ENCODE measurements at places on chromosomes 1 and 21.

GRCh38 chr1:80417671-80418070 lies 1383.1 kb upstream of the ADGRL2 start:
- no peak for DNase-seq

DNA sequence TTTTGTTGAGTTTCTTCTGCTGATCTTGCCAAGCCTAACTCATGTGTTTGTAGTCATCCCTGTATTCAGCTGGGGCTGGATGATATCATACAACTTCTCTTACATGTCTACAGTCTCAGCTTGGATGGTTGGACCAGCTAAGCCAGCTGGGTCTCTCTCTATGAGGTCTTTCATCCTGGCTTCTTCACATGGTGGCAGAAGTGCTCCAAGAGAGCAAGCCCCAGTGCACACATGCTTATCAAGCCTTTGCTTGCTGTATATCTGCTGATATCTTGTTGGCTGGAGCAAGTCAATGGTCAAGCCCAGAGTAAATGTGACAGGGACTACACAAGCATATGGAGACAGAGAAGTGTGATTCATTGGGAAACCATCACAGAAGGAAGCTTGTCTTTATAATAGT lies 29.2 kb upstream of the SLC44A5 start:
- no peak for DNase-seq

- DNase-seq = no peak
Observed at GRCh38 chr1:167548059-167548932, 5.3 kb downstream of the CREG1 start.

DNA sequence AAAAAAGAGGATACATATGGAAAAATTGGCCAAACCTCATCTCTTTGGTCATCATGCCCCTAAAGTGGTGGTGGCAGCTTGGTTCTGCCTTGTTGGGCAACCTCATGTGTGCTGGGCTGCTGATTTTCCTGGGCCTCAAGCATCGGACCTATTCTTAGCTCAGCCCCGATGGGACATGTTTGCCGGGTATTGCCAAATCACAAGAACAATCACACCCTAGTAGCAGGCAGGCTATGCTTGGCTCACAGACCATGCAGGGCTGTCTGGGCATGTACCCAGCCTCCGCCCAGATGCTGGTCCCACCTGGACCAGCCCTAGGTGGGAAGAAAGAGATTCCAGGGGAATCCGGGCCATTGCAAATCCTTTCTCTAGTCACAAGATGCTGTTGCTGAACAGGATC lies 189.4 kb upstream of the FGGY start:
- DNase-seq = no peak

DNA sequence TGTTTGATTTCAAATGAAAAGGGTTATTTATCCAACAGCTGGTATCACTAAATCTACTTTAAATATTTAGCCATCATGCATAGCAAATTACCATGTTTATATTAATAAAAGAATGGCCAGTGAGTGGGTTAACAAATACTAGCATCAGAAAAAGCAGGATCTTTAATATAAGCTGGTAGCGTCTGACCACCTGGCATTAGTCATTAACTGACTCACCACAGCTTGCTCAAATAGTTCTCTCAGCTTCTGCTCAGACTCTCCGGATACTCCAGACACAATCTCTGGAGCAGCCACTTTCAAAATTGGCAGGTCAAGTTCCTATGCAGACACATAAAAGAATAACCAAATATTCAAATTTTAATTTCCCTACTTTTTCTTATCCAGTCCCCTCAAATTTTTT lies 29.6 kb downstream of the NVL start:
- DNase-seq = no peak

- peak; percentile 51 for DNase-seq
Observed at GRCh38 chr1:119779869-119780356, 11.2 kb upstream of the HMGCS2 start.

- no peak for DNase-seq
Observed at GRCh38 chr1:238779716-238780115, 606.7 kb upstream of the CHRM3 start.

DNA sequence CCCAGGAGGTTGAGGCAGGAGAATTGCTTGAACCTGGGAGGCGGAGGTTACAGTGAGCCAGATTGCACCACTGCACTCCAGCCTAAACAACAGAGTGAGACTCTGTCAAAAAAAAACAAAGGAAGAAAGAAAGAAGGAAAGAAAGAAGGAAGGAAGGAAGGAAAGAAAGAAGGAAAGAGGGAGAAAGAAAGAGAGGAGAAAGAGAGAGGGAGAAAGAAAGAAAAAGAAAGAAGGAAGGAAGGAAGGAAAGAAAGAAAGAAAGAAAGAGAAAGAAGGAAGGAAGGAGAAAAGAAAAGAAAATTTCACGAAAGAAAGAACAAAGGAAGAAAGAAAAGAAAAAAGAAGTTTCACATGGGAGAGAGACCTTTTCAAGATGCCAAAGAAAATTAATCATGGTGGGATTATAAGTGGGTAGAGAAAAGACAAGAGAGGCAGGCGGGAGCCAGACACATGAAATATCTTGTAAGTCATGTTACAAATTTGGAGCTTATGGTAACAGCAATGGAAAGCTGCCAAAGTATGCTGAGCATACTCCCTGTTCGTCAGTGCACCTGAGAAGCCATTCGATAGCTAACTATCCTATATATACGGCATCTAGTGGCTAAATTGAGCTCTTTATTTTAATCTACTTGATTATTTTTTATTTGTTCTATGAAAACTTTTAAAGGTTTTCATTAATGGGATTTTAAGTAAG lies 41.3 kb upstream of the TNFSF4 start:
- DNase-seq = no peak

DNA sequence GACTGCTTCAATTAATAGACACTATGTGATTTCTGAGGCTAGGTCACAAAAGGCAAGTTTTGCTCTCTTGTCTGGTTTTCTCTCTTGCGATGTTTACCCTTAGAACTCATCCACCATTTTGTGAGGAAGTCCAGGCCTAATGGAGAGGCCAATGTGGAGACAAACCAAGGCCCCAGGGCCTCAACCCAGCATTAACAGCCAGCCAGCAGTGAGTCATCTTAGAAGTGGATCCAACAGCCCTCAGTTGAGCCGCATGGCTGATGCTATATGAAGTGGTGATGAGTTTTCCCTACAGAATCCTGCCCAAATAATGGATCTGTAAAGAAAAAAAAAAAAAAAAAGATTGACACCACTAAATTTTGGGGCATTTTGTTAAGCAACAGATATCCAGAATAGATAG lies 95.1 kb downstream of the DNTTIP2 start:
- no peak for DNase-seq

GRCh38 chr1:6234502-6235295 lies 1.1 kb downstream of the ICMT start:
- no peak for DNase-seq

DNA sequence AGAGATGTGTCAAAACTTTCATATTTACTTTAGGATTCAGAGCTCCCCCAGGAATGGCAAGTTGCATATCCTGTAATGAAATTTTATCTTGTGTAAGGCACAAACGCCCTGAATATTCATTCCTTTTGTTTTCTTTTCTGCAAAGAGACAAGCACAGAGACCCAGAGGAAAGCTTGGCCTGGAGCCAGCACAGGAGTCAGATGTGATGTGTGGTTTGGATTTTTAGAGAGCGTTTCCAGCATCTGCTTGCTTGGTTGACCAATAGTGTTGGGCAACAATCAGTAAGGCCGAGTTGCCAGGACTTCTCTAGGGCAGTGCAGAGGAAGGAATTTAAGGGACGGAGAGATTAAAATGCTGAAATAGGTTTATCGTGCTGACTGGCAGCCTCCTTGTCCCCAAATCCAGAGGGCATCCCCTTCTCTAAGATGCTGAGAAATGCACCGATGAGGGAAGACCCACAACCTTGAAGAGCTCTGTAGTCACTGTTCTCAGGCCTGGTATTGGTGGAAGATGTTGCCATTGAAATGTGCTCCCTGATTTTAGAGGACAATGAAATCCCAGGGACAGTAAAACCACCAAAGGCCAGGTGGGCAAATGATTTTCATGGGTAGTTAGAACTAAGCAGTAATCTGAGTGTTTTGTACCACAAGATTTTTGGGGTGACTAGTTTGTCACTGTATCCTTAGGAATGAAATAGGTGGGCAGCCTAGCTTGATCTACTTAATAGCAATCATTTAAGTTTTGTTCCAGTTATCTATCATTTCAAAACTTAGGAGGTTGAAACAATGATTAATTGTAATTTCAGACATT lies 37.9 kb upstream of the RHOU start:
- peak; percentile 55 for DNase-seq

DNA sequence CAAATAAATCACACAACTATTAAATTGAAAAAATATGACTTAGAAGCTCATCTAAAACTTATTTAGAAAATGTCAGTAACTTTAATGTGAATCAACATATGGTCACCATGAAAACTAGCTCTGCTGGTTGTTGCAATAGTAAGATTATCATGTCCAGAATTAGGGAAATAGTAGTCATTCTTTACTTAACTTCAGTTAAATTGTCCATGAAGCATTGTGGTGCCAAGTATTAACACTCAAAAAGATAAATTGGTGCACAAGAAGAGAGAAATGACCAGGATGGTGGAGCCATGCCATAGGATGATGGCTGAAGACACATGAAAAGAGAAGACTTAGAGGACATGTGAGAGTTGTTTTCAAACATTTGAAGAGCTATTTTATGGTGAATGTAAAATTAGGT lies 130.2 kb upstream of the PTGFR start:
- no peak for DNase-seq

GRCh38 chr1:17309426-17310067 lies 1.6 kb downstream of the PADI4 start:
- DNase-seq = no peak

GRCh38 chr1:244212797-244213475 lies 161.9 kb downstream of the ZBTB18 start:
- no peak for DNase-seq

DNA sequence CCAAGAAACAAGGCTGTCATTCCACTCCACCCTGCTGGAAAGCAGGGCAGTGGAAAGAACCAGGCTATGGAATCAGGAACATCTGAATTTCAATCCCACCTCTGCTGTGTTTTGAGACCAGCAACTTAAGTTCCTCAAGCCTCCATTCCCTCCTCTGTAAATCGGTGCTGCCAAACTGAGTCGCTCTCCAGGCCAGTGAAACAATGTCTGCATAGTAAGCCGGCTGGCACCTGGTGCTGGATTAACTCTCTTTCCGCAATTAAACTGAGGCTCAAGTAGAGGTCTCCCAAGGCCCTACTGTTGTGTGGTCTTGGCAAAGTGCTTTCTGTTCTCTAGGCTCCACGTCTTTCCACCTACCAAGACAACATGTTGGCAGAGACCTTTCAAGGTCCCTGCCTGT lies 65.3 kb downstream of the SSBP3 start:
- no peak for DNase-seq

DNA sequence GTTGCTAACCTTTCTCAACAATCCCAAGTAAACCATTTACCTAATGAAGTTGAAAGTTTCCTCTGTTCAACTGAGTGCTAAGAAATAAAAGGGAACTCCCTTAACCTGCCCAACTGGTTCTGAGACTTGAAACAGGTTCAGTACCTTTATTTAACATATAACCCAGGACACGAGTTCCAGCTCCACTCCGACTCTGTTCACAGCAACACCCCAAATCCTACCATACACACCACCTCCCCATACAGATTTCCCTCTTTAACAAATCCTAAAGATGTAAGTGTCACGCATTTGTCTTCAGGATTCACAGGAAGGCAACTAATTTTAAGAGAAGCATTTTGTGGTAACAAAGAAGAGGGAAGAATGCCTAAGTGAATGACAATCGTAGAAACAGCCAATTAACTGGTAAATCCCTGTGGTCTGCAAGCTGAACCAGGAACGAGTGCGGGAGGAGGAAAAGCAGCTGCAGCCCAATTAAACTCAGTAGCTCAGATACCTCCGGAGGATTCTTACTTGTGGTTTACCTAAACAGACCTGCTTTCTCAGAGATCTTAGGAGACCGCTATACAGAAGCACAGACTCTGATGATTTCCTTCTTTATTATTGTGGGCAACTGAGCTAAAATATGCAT lies 134.5 kb upstream of the MAGI3 start:
- DNase-seq = peak; percentile 79

DNA sequence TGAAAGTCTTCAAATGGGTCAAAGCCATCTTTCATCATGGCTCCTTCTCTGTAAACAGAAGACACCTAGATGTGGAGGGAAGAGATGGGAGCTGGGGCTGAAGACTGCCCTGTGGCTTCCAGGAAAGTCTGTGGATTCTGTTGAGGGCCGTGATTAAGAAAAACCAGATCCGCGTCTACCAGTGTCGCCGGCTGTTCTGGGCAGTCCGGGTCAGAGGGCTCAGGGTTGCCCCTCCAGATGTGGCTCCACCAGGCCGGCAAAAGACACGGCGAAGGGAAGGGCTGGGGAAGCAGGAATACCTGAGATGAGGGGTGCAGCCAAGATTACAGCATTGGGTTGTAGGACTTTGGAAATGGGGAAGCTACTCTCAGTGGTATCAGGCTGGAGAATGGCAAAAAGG lies 162.6 kb downstream of the RHOU start:
- DNase-seq = no peak

- peak; percentile 69 for DNase-seq
Observed at GRCh38 chr1:101148980-101149379, 87.8 kb upstream of the S1PR1 start.

DNA sequence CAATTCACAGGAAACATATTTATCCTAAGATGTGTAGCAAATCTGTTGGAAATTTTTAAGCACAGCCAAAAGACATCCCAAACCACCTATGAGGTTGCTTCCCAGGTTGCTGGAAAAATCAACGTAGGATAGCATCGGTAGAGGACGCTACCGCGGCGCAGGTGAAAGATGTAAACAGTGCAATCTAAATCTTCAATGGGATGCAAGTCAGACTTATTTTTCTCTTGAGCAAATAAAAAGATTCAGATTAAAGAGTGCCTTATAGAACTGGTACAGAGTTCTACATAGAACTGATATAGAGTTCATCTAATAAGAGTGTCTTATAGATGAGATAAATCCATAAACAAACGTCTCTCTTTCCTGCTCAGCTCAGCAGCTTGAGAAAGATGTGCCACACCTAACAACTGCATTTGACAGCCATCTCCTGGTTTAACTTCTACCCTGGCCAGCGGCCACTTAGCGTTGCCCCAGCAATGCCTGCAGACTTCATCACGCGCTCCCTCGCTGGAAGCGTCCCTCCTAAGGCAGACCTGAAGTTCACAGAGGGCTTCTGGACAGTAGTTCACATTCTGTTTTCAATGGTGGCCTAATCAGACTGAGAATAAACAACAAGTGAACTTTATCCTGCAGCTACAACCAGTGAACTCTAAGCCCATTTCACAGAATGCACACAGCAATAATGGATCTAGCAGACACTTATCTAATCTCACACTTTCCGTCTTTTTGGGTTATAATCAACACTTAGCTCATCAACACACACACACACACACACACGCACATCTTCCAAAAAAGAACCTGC lies 164.5 kb downstream of the TOMM20 start:
- DNase-seq = no peak

- DNase-seq = no peak
Observed at GRCh38 chr1:212973899-212974298, 23.6 kb downstream of the VASH2 start.

- DNase-seq = no peak
Observed at GRCh38 chr1:117433943-117434342, 66.7 kb downstream of the MAN1A2 start.

- no peak for DNase-seq
Observed at GRCh38 chr1:167776151-167776550, 54.4 kb downstream of the MPZL1 start.

GRCh38 chr1:27630859-27631491 lies 4.0 kb downstream of the FGR start:
- no peak for DNase-seq
